Fibroblast of lung (primary cell): ENCODE measurements at places on chromosomes 5 and 9. TPM values are rescaled to one million over a fixed set of nuclear protein-coding genes. Genes with fewer than 3 reads are reported as not detected.

RNF44 gene
- total RNA-seq = 2.3 and 2.6 TPM in 2 replicates

UNC5A gene
- total RNA-seq = not detected in 2 replicates

- no peak for DNase-seq
These were observed 78.6 kb upstream of the ABCA1 start for GRCh38 chr9:105006514-105006913.

NTRK2 gene
- 0.26 and 0.66 TPM in 2 replicates for total RNA-seq

DNA sequence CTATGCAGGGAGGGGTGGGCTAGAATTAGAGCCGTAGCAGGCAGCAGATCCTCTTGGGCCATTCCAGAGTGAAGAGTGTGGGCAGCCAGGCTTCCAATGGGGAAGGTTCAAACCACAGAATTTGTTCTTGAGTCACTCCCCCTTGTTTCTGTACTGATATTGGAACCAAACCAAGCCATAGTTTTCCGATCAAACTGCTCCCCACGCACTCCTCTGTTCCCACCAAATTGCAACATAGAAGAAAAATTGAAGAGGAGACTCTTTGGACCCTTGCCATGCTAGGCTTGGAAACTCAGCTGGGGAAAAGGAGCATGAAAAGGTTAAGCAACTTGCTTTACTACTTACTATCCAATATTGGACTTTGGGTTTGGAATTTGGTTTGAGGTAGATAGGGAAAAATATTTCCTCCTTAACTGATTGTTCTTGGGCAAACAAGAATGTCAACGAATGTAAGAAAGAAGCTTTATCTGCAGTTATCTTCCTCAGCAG lies 165.8 kb upstream of the NR3C1 start:
- peak; percentile 84 for DNase-seq

GRCh38 chr5:131627207-131627865 lies 7.7 kb downstream of the RAPGEF6 start:
- DNase-seq = peak; percentile 17

HTR1A gene
- not detected in 2 replicates for total RNA-seq

- peak; percentile 42 for DNase-seq
These were observed 32.1 kb downstream of the MARCHF3 start for GRCh38 chr5:126998201-126998631.

DNA sequence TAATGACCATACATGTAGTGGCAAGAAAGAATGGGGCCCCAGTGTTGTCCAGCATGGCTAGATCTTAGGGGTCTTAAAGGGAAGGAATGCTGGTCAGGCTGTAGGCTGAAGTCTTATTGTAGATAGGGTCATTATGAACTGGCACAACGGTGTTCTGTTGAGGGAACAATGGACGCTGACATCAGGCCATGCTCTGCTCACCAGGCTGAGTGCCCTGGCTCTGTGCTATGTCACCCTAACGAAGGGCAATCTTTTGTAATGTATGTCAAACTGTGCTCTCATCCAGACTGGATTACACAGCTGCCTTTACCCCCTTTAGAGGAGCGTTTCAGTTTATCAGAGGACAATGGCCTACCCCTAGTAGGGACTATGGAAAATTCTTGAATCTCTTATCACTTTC lies 14.6 kb upstream of the ZNF608 start:
- no peak for DNase-seq

DNA sequence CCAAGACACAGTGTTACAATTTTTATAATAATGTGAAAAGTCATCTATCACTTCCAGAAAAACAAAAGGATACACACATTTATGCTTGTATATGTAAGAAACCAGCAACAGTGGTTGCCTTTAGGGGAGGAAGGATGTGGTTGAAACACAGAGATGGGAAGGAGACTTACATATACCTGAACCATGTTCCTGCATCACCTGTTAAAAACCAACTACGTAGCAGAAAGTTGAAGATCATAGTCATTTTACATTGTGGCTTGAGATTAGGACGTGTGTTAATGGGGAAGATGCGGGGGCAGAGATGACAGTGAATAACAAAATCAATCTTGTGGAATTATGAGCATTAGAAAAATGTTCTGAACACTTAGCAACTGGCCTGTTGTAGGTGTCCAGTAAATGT lies 307.3 kb downstream of the MLLT3 start:
- DNase-seq = no peak

DNA sequence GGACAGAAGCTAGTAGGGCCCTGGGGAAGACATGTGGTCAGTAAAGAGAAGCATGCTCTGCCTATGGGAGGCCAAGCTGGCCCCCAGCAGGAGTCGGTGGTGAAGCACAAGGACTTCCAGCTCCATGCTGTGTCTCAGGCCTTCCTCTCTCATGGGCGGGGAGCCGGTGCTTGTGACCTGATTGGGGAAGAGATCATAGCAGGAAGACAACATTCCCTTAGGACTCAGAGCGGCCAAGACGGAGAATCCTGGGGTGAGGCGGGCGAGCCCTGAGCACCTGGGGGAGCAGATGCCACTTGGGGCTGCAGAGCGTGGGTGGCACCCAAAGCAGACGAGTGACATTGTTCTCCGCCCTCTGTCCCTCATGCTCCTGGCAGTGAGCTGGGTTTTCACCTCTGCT lies 33.3 kb upstream of the CNOT6 start:
- no peak for DNase-seq

- no peak for DNase-seq
These were observed 22.5 kb upstream of the GLIPR2 start for GRCh38 chr9:36113999-36114398.

DNA sequence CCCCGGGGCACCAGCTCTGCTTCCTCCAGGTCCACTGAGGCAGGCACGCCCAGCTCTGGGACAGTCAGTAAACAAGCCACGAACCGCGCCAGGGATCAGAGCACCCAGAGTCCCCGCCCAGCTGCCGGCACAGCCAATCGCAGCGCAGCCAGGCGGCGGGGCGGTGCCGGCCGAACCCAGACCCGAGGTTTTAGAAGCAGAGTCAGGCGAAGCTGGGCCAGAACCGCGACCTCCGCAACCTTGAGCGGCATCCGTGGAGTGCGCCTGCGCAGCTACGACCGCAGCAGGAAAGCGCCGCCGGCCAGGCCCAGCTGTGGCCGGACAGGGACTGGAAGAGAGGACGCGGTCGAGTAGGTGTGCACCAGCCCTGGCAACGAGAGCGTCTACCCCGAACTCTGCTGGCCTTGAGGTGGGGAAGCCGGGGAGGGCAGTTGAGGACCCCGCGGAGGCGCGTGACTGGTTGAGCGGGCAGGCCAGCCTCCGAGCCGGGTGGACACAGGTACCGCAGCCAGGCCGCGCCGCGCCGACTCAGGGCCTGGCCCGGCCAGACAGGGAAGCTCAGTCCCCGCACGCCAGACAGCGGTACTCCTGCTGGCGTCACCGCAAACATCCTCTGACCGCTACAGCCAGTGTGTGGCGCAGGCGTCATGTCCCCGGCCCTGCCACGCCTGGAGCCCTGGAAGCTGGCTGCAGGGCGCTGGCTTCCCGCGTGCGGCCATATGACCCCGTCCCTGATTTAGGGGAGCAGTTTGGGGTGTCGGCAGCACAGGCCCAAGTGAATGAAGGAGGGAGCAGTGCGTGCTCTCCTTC lies at the start of gene CTSL:
TSS of gene CTSL (plus strand) at position 220 of the 810 bp plus-strand sequence. CDS start 1,485 bp downstream, outside the sequence.
- peak; percentile 84 for DNase-seq

DNA sequence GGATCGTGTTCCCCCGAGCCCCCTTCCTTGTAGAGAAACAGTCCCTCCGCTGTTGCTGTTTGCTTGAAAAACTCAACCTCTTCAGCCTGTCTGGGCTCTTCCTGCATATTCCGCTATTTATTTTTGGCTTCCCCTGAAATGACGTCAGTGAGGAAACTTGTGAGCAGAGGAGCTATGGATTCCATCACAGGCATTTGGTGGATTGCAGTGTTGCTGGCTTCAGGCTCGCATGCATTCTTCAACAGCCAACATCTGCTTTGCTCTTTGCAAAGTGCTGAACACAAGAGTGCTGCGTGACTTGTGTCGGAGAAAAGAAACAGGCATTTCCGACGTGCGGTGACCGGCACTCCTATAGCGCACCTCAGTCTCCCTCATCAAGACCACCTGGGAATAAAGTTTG lies 232.7 kb downstream of the RFK start:
- peak; percentile 86 for DNase-seq

GRCh38 chr5:106292654-106293053 lies 1378.1 kb downstream of the EFNA5 start:
- DNase-seq = no peak

DNA sequence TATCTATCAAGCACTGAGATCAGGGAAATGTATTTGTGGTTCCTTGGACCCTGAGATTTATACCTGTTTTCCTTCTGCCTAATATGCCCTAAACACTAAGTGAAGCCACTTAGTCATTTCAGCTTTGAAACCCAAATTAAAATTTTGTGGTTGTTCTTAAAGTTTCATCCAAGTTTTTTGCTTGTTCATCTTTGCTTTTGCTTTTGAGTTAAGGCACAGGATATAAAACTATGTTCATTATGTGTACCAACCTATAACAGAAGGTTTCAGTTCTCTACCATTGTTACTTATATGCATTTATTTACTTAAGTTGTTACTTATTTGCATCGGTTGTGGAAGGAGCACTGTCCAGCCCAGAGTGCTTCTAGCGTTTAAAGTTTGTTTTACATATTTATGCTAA lies 382.3 kb downstream of the PTPRD start:
- DNase-seq = no peak

DNA sequence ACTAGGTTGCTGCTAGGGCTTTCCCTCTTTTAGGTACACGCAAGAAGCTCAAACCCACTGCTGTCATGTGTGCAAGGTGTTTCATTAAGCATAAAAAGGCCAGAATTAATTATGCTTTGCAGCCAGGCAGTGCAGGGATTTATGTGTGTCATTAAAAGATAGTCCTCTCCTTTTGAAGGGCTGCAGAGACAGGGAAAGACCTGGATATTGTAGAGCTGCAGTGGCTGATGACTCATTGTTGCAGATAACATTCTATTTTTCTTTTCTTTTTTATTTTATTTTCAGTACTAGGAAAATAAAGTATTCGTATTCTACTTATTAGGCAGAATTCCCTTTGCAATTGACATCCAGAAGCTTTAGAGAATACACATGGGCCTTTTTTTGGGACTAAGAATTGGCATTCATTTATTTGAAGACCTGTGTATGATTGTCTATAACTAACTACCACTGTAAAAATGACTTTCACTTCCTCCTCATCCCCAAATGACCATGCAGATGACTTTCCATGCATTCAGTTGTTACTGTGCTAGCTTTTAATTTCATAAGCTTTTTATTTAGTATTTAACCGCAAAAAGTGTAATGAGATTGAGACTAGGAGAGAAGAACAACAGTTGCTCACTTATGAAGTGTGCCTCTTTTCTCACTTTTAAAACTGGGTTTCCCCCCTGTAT lies 113.0 kb downstream of the PAM start:
- DNase-seq = peak; percentile 44

- no peak for DNase-seq
These were observed 44.7 kb upstream of the FSTL4 start for GRCh38 chr5:133657036-133657435.

DNA sequence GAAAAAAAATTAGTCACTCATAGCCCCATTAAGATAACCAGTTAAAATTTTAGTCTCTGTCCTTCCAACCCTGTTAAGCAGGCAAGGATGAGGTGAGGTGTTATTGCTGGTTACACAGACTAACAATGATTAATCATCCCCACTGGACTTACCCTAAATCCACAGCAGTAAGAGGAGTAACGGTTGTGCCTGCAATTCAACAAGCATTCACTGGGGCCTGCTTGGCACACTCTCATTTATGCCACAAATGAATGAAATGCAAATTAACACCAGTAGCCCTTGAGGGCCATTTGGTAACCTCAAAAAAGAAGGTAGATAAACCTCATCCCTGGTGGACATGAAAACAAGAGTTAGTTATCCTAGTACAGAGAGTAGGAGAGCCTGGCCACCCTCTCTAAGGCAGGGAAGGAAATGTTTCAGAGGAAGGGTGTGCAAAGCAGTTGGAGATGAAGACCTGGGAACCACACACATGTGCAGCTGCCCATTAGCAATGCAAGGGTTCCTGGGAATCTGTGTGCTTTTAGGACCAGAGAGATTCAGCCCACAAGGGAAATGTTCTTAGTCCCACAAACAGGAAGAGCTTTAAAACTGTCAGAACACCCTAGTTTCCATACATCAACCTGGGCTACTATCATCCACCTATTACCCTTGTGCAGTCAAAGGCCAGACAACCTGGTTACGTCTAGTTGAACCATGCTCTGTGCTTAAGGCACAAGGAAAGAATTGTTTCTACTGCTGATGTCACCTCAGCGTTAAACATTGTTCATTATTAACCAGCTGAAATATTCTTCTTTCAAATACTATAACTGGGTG lies 7.7 kb downstream of the LHFPL2 start:
- DNase-seq = no peak

DNA sequence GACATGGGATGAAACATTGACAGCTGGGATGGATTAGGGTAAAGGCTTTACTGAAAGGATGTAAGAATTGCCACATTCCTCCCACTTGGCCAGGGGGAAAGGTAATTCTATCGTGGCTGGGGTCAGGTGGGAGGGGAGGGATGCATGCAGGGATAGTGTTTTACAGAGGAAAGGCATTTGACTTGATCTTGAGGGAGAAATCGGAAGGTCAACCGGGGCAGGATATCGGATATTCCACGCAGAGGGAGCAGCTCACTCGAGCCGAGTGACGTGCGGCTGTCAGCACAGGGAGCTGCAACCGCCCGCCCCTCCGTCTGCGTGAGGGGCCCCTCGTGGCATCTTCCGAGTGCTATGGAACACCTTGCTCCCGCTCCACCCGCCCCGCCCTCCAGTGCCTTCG lies 63.4 kb upstream of the ADAMTS2 start:
- DNase-seq = no peak

GRCh38 chr5:90020575-90021538 lies 388.7 kb downstream of the CETN3 start:
- peak; percentile 92 for DNase-seq

- DNase-seq = no peak
These were observed 50.0 kb upstream of the LRRTM2 start for GRCh38 chr5:138925090-138925635.

- DNase-seq = peak; percentile 57
These were observed 654 bp downstream of the PURA start for GRCh38 chr5:140114341-140115185.

SLC4A9 gene
- total RNA-seq = not detected in 2 replicates

CDK9 gene
- total RNA-seq = 49.6 and 54.8 TPM in 2 replicates

C9orf85 gene
- 13.4 and 17.3 TPM in 2 replicates for total RNA-seq

DNA sequence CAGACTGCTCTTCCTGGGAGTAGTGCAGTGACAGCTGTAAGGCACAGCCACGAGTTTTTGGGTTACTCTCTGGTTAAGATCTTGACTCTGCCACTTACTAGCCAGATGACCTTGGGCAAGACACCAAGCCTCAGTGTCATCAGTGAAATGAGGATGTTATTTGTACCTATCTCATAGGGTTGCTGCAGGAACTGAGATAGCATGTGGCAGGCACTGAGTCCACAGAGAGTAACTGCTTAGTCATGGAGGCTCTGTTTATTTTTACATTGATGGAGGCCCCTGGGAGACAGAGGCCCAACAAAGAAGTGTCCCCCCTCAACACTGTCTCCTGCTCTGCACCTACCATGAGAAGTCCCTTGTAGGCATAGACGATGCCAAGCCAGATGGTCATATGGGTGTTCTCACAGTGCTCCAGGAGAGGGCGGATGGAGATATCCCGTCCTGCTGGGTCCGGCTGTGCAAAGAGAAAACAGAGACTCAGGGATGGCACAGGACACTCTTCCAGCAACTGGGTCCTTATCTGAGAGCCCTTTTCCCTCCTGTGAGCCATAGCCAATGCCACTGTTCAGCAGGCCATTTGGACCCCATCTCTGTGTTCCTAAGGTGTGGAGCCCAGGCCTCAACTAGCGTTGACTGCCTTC lies 55.4 kb upstream of the TBC1D2 start:
- no peak for DNase-seq

- no peak for DNase-seq
These were observed 89.6 kb downstream of the ASTN2 start for GRCh38 chr9:117325110-117325731.

- DNase-seq = peak; percentile 77
These were observed 399 bp upstream of the FBN2 start for GRCh38 chr5:128538250-128539037.
